SK-MEL-5 (cell line): ENCODE measurements at places on chromosomes 2 and 18. TPM values are rescaled to one million over a fixed set of nuclear protein-coding genes. Genes with fewer than 3 reads are reported as not detected.

Gene SLC25A12
- total RNA-seq: 28.2 and 28.9 TPM in 2 replicates

Gene OTOF
- total RNA-seq: not detected in 2 replicates

Gene ARL5A
- 52.7 and 57.5 TPM in 2 replicates for total RNA-seq

Gene COQ10B
- 46.5 and 48.4 TPM in 2 replicates for total RNA-seq

Gene ABHD1
- total RNA-seq: 1.1 and 1.5 TPM in 2 replicates

Gene SULT1C2
- 5.0 and 10.7 TPM in 2 replicates for total RNA-seq

Gene POU3F3
- total RNA-seq: 2.2 TPM in 2 replicates

Gene MAP2
- 2.5 and 4.2 TPM in 2 replicates for total RNA-seq
